ENCODE measurements at places on chromosomes 1 and 21.

DNA sequence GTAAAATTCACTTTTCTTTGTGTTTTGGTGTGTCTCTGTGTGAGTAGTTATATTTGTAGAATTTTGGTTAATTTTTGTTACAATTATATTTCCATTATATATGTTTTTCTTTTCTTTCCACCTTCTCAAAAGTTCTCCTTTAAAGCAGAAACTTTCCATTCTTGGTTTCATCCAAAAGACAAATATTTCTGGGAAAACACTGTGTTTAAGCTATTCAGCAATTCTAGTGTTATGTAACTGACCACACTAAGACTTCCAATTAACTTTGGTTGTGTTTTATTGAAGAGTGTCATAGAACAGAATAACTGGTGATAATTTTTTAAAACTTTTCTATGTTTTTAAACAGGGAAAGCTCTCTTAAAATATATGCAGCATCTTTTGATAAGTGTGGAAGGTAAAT lies 13.6 kb upstream of the RGL1 start:
- no peak for DNase-seq

DNA sequence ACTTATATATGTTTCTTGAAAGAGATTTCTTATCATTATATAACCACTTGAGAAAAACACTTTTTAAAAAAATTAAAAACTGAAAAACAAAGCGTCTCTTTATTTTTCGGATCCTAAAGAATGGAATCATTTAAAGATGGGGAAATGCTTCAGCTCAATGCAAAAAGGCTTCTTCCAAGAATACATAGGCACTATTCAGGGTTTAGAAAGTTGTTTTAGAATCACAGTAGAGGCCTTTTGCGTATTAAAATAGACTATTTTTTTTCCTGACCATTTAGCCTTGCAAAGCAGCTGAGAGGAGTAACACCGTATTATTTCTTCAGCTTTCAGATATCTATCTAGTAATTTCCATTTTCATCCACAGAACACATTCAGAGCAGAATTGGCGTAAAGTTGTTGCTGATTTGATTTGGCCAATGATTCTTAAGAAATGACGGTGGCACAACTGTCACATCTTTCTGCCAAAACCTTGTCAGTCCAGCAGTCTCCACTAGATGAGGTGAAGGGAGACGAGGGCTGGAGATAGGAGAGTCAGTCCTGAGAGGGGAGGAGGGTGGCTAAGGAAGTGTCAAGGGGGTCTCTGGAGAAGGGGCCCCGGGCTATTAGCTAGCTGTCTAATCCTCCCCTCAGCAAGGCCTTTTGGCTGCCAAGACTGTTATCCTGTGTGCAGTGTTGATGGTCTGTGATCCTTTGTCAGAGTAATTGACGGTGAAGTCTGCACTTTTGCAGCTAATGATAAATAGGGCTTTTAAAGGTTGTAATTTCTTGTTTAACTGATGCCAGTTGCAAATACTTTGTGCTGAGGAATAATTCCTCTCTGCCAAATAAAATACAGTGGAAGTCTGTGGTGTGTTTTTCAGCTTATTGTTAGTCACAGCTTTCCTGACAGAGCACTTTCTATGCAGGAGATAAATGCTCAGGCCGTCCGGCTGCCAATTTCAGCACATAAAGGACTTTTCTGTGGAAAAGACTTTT lies 34.7 kb downstream of the PRRX1 start:
- DNase-seq = no peak

DNA sequence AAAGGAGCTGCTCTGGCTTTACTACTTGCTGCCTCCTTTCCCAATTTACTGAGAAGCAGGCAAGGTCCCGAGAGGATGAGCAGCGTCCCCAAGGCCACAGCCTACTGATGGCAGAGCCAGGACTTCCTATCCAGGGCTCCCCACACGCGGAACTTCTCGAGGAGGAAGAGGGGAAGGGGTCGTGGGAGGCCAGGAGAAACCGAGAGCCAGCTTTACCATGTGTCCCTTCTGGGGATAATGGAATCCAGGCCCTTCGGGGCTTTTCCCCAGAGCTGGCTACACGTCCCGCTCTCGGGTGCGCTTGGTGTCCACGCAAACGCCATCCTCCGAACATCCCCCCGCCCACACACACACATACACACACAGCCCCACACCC lies 4.3 kb upstream of the CCN1 start:
- DNase-seq = no peak

DNA sequence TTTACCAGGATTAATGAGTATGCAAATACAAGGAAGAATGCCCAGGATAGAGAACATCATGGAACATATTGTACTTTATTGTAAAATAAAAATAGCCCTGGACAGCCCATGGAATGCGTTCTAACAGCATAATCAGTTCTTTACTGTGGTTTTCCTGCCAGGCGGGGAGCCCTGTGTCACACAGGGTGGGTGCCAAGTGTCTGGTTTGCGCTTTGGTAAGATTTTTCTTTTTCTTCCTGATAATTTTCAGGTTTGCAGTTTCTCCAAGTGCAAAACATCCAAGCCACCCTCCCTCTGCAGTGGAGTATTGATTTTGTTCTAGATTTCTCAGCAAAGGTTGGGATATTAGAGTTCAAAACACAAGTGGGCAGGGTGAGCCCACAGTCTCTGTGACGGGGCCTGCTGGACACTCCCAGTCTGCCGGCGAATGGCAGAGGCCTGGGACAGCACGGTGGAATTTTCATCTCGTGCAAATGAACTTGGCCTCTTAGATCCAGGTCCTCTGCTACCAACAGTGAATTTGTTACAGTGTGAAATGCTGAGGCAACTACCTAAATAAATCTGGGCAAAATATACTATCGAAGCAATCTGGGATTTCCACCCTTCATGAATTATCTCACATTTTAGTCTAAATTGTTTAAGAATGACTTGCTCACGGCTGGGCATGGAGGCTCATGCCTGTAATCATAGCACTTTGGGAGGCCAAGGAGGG lies 15.6 kb upstream of the KCNJ15 start:
- DNase-seq = no peak

GRCh38 chr1:202852163-202852904 lies 36.6 kb downstream of the RABIF start:
- no peak for DNase-seq

DNA sequence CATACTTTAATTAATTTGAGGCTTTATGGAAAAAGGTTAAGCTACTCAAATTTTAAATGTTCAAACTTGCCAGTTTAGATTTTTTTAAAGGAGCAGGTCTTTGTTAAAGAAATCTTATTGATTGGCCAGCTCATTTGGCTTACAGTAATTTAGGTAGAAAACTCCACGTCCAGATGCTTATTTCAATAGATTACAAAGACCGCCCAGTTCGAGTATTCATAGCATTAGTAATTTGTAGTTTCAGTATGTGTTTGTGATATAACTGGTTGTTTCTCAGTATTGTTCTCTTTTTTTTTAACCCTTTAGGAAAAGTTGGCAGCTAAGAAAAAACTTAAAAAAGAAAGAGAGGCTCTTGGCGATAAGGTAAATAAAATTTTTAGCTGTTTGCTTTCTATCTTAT lies 1.6 kb downstream of the RPF1 start:
- DNase-seq = no peak

- DNase-seq = no peak
Measured at GRCh38 chr1:7827126-7827955, 25.5 kb downstream of the UTS2 start.

DNA sequence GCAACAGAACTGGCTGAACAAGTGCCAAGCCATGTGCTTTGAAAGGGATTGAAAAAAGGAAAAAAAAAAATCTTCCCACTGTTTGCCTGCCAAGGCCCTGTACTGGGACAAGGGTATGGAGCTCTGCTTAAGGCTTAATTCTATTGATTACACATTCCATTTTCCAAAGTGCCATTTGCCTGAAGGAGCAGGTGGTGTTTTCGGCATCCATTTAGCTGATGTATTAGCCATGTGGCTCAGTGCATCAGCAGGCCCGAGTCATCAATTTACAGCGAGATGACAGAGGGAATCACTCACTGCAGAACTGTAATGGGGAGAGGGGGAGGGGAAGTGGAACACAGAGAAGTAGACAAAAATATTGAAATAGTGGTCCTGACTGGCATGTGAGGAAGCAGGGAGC lies 144.2 kb upstream of the BEND5 start:
- DNase-seq = no peak

DNA sequence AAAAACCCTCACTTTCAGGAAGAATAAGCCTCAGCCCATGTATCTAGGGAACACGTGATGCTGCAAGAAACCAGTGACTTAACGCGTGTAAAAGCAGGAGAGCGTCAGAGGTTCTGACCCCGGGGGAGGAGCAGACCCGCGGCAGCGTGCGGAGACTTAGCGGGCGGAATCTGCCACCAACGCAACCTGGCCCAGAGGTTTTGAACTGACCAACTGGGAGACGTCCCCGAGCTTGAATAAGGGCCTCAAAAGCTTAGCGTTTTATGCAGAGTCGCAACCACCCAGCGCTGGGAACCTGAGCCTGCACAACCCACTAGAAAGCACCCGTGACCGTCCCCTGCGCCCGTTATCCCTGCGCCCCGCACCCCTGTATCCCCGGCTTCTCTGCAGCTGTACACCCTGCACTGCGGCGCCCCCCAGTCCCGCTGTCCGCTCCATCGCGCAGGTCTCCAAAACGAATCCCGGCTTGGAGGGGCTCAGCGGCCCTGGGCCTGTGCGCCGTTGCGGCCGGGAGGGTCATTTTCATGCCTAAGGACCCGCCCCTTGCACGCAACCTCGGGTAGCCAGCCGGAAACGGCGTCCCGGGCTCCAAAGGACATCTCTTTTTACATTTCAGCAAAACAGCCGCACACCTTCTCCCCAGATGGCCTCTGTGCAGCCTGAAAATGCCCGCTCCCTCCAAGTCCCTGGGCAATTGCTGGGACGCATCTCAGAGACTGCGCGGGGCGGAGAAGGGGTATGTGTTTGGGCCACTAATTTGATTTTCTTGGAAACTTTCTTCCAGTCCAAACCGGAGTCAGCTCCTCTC lies 29.4 kb upstream of the TRIM17 start:
- peak; percentile 17 for DNase-seq

GRCh38 chr21:35191754-35192153 lies 142.7 kb upstream of the RUNX1 start:
- DNase-seq = no peak

DNA sequence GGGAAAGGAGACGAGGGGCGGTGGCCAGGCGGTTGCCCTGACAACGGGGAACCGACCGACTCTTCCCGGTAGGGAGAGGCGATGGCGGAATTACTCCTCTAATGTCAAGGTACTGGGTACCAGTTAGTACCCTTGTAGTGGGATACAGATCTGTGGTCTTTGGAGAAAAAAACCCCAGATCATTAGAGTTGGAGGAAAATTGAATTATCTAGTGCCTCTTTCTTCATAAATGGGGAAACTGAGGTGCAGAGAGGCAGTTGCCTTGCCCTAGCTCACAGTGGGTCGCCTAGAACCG lies 545 bp upstream of the PEF1 start:
- no peak for DNase-seq

DNA sequence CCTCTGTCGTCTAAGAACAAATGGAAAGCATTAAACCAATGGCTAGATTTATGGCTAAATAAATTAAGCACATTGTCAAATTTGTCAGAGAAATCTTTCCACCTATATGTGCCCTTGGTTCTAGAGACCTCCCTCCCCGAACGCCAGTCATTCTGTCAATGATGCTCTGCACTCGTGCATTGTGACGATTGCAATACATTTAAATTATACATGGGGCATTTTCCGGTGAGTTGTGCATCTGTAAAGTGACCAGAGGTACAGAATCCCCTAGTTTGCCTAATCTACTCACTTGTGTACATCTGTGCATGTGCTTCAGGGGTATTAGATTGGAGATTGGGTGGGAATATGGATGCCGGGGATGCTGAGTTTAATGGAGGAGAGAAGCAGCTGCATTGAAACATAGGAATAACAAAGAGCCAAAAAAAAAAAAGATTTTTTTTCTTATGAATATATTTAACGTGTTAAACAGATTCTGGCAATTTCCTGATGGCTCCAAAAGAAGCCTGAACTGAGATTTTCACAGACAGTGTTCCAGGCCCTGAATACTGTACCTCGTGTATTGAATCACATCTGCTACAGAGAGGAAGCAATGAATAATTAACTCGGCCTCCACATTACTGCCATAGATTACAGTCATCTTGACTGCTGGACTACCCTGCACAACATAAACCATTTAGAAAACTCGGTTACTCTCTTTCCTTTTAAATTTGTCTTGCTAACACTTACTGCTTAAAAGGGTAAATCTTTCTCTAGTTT lies 149.0 kb upstream of the C1orf87 start:
- no peak for DNase-seq

DNA sequence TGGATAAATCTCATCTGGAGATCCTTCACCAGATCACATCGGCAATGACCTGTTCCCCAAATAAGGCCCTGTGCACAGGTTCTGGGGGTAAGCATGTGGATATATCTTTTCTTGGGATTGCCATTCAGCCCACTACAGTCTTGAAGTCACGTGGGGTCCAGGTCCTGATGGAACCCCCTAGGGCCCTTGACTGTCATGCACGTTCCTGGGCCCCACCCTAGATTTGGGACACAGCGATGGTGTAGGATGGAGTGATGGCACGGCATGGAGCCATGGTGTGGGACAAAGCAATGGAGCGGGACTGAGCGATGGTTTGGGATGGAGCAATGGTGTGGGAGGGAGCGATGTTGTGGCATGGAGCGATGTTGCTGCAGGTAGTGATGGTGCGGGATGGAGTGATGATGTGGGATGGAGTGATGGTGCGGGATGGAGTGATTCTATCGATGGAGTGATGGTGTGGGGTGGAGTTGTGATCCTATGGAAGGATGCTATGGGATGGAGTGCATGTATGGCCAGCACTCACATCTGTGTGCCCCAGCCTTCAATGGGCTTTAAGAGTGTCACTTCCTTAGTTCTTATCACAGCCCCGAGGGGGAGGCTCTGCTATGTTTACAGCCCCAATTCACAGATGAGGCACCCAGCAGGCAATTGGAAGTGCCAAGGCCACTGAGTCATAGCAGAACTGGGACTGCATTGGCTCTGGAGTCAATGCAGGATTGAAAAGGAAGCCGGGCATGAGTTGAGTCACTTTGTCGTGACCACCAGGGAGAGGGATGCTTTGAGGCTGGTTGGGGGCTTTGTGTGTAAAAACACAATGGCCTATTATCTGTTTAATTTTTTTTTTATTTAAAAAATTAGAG lies 97.0 kb upstream of the C1orf174 start:
- no peak for DNase-seq

GRCh38 chr1:145729196-145729595 lies 9.9 kb downstream of the CD160 start:
- no peak for DNase-seq

GRCh38 chr1:244221991-244222390 lies 170.9 kb downstream of the ZBTB18 start:
- DNase-seq = no peak

DNA sequence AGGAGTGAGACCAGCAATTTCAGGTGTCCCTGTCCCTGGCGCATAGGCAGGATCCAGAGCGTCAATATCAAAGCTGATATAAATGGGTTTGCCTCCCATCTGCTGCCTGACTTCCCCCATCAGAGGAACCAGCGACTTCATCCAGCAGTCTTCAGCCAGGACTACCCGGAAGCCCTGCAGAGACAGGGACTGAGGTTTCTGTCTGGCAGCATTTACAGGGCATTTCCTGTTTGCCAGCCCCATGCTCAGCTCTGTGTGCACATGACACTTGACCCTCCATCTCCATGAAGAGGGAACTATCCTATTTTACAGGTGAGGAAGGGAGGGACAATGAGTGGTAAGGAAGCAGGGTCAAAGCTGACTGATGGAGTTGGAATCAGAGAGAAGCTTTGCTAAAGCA lies 7.2 kb downstream of the AGMAT start:
- DNase-seq = no peak

GRCh38 chr1:2232255-2232915 lies 4.3 kb downstream of the SKI start:
- no peak for DNase-seq
